ENCODE measurements at places on chromosomes 3 and 15.

DNA sequence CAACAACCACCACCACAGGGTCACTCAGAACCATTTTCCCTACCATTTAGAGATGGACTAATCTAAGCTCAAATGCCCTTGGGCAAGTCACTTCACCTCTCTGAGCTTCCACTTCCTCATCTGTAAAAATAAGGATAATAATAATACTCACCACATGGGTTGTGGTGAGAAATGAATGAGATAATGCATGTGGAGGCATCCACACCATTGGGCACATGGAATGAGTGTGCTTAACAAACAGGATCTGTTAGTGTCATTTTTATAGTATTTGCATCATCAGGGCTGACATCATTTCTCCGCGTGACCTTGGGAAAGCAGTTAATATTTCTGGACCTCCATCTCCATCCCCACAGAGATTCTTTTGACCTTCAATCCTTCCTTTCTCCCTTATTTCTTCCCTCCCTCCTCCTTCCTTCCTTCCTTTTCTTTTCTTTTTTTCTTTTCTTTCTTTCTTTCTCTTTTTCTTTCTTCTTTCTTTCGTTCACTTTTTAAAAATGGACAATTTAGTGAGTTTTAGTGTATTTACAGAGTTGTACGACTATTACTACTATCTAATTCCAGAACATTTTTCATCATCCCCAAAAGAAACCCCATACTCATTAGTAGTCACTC is 7.7 kb upstream of the RFT1 start:
- DNase-seq, result no peak

- no peak for DNase-seq
Observed at GRCh38 chr15:82127581-82127980, 81.8 kb upstream of the MEX3B start.

GRCh38 chr15:81080996-81081395 is 53.1 kb upstream of the CFAP161 start:
- no peak for DNase-seq

DNA sequence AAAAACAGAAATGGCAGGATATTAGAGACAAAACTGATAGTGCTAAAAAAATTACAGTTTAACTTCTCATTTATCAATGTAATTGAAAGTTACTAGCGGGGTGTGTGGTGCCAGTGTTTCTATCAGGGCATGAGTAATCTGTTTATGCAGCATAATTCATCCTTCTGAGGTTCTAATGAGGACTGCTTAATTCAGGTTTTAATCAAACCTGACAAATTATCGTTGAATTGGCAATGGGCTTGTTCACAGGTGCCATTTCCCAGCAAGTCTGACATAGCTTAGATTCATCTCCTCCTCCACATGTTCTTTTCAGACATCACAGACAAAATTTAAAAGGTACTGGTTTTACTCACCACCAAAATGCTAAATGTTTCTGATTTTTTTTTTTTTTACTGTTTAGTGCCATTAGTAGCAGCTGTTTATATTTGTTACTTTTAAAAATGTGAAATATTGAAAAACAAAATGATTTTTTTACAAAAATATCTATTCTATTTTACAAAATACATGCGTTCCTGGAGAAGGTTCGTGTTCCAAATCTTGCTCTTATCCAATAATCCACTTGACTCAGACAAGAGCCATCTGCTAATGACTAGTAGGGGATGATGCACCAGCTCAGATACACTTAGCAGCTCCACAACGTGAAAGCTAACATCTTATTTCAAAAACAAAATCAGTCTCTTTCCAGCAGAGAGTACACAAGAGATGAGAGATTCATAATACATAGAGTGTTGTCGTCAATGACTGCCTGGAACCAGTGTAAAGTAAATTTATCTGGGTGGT is 447.7 kb upstream of the DPPA4 start:
- DNase-seq, result no peak
